Stimulated activated CD4-positive, alpha-beta T cell treated with anti-CD3 and anti-CD28 coated beads, Interleukin-4, amount 100 ng/mL, for 1 hour (primary cell): ENCODE measurements at places on chromosomes 6 and 20.
A peak's percentile ranks its signal among the peaks of the same experiment; 100 is the strongest.

GRCh38 chr6:156866220-156867015, 89.2 kb downstream of the ARID1B start:
- DNase-seq, result no peak

GRCh38 chr6:38138374-38138773, 318.8 kb downstream of the ZFAND3 start:
- no peak for DNase-seq

GRCh38 chr6:124995131-124995530, 32.9 kb downstream of the RNF217 start:
- DNase-seq, result no peak

DNA sequence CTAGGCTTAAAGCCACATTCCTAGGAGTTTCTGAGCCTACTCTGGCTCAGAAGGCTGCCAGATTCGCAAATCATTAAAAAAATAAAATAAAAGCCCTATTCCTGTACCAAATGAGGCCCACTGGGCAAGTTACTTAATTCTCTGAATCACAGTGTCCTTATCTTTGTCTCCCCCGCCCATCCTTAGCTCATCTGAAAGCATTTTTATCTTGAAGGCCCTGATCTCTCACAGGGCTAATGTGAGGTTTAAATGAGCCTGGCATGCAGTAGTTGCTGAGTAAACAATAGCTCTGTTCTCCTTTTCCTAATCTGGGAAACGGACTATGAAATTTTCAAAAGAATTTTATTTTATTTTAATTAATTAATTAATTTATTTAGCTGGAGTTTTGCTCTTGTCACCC, 2.1 kb upstream of the ZBTB12 start:
- DNase-seq, result no peak

GRCh38 chr6:53494076-53494475, 50.8 kb downstream of the GCLC start:
- no peak for DNase-seq

DNA sequence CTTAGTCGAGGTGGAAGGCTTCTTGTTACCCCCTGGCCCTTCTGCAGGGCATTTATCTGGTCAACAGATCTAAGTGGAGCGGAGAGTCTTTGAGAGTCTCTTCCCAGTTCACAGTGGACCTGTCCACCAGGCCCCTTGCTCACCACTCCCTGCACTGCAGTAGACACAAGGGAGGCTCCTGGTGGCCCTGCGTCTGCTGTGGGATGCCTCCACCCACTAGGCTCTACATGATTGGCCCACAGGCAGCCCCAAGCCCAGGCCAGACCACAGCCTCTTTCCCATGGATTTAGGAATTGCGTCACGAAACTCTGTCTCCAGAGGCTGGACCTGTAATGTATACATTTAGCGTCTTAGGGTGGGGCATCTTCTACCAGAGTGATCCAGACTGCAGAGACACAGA, 28.4 kb downstream of the TBC1D7 start:
- no peak for DNase-seq

GRCh38 chr6:40968620-40969164, 70.3 kb downstream of the UNC5CL start:
- no peak for DNase-seq

DNA sequence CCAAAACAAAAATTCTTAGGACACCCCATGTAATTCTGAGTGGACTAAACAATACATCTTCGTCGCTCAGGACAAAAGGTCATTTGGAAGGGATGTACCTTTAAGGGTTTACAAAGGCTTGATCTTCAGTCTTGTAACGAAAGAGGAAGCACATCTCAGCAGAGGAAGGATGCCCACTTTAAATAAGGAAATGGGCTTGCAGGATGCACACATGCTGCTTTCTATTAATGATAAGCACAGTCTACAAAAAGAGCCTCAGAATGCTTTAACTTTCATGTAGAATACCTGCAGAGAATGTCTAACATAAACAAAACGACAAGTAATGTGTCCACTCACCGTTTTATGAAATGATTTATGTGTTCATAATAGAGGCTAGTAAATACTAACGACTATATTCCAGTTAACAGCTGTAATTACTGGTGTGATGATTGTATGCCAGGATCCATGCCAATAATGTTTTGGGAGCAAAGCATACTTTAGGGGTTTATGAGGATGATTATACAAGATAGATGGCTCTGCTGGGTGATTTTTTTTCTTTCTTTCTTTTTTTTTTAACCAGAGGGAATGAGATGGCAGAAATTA, 216.9 kb downstream of the GMDS start:
- DNase-seq, result no peak

DNA sequence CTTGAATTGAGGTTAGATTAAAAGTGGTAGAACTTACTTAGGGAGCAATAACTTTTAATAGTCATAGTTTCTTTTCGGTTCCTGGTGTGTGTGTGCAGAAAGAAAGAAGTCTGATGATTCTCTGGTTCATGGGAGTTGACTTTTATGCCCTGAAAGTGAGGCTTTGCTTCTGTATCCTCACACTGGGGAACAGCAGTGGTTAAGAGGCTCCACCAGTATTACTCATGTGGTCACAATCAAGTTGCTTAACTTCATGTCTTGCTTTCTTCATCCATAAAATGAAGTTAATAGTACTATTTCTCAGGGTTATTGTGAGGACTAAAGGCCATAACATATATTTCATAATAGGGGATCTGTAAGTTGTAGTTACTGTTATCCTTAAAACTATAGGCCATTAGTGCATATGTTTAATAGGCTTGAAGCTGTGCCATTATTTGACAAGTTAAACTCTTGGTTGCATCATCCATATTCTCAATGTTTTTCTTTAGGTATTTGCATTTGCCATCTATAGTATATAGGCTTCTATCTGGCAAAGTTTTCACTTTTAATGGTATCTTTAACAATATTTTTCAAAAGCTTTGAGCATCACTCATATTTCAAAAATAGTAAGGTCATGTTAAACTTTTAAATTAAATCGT, 262.4 kb downstream of the PLCB1 start:
- DNase-seq, result no peak

DNA sequence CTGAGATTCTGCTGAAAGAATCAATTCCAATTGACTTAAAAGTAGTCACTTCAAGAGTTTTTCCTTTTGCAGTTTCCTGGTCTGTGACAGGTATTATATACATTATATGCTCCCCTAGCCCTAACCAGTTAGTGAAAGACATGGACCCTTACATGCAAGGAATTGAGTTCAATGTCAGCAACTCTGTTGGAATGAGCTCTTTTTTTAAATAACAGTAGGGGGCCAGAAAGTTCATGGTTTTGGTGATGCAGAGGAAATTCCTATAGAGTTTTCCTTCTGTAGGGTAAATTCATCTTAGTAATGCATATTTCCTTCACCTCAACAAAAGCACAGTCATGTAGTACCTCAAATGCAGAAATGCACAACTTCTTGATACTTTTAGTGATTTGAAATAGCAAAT, 172.2 kb downstream of the KIF6 start:
- no peak for DNase-seq

DNA sequence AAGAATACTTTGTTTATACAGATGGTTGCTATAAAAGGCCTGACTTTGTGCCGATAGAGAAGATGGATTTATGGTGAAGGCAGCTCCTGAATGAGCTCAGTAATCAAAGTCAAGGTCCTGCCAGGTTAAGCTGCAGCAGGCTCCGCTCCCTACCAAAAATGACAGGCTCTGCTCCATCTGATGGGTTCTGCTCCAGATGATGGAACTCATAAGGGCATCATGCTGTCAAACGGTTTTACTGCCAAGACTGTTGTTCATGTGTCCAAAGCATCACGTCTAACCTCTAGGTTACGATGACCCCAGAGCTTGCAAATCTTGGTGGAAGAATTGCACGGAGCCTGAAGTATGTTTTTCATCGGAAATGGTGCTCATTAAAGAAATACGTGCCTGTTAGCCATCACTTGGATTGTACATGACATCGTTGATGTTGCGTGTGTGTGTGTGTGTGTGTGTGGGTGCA, 19.2 kb upstream of the PTGIS start:
- no peak for DNase-seq

GRCh38 chr6:15941168-15941567, 187.7 kb upstream of the MYLIP start:
- no peak for DNase-seq

GRCh38 chr20:37519508-37520418, 1.3 kb upstream of the NNAT start:
- DNase-seq, result no peak

- DNase-seq, result no peak
Observed at GRCh38 chr6:96991618-96992342, 67.3 kb downstream of the KLHL32 start.

GRCh38 chr6:168290095-168290494, 29.5 kb downstream of the DACT2 start:
- no peak for DNase-seq

GRCh38 chr6:165990216-165990615, 177.4 kb downstream of the TBXT start:
- no peak for DNase-seq

- no peak for DNase-seq
Observed at GRCh38 chr20:49511788-49512525, 29.5 kb upstream of the KCNB1 start.

GRCh38 chr20:38143646-38144554, 21.2 kb downstream of the TGM2 start:
- no peak for DNase-seq

GRCh38 chr6:15089569-15090144, 156.2 kb upstream of the JARID2 start:
- no peak for DNase-seq

DNA sequence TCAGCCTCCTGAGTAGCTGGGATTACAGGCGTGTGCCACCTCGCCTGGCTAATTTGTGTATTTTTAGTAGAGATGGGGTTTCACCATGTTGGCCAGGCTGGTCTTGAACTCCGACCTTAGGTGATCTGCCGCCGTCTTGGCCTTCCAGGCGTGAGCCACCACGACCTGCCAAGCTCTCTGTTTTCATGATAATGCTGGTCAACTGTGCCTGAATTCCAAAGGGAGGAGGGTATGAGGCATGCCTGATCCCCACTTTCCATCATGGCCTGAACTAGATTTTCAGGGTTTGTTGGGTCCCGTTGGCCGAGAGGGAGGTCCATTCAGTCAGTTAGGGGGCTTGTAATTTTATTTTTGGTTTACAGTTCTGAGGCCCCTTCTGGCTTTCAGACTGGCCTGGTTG, 28.0 kb upstream of the ANGPT4 start:
- DNase-seq, result no peak

DNA sequence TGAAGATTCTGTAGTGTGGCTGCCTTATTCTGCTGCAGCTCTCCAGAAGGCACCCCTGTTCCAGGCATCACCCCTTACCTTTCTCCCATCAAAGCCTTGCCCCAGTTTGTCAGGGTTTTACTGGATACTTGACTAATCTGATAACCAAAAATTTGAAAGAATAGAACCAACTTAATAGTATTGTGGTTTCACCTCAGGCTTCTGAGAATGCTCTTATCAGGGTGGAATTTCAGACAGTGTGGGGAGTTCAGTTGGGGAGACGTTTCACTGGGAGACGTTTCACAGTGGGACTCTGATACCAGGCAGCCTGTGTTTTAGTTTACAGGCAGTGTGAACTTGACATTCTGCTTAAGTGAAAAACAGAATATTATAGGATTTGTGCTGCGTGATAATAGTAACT, 50.5 kb downstream of the SCAND1 start:
- DNase-seq, result no peak

- DNase-seq, result no peak
Observed at GRCh38 chr20:48544402-48545339, 283.1 kb downstream of the PREX1 start.

DNA sequence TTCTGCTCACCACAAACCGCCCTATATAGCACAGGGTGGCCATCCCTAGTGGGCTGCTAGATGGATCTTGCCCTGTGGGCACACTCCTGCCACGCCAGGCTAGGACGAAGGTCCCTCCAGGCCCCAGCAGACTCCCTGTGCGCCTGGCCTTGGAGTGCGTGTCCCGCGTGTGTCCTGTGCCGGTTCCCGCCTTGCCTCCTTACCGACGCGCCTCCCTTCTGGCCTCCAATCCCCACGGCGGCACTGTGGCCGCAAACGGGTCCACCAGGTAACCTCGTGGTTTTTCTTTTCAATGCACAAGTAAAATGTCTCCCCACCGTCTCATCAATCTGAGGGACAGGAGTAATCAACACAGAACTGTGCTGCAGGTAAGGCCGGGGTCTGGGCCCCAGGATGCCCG, 133.8 kb upstream of the PHACTR3 start:
- DNase-seq, result no peak

GRCh38 chr6:151807513-151808370, at the start of gene ESR1:
Gene ESR1 (plus strand): TSS chr6:151807682. CDS start chr6:151807913, 231 bp downstream.
- DNase-seq, result no peak

- DNase-seq, result peak; percentile 67
Observed at GRCh38 chr20:25148181-25148981, 47.1 kb upstream of the ENTPD6 start.

GRCh38 chr6:25050356-25050755, 114.6 kb upstream of the RIPOR2 start:
- peak; percentile 47 for DNase-seq

DNA sequence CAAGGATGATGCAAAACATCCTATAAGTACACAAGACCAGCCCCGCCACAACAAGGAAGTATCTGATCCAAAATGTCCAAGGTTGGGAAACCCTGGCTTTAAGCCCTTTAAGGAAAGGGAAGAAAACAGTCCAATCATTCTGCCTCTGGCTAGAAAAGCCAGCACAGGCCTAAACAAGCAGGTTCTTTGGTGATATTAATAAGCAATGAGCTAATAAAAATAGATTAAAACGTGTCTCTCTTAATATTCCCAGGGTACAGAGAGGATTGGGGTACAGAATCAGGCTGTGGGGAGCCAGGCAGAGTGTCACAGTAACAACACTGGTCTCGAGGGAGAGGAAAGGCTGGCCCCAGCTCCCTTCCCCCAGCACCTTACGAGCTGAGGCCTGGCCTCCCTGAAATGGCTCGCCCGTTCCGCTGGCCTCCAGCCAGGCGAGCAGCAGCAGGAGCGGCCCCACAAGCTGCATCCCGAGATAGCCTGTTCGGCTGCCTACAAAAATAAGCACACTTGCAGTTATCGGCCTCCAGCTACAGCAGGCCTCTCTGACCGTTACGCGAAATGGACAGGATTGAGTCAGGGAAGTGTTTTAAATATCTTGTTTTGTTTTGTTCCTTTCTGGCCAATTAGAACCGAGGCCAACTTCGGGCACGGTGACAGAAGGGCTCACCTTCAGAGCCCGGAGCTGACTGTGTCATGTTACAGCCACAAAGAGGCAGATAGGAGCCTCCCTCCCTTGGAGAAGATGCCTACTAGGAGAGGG, 4.0 kb upstream of the ZMYND8 start:
- no peak for DNase-seq

DNA sequence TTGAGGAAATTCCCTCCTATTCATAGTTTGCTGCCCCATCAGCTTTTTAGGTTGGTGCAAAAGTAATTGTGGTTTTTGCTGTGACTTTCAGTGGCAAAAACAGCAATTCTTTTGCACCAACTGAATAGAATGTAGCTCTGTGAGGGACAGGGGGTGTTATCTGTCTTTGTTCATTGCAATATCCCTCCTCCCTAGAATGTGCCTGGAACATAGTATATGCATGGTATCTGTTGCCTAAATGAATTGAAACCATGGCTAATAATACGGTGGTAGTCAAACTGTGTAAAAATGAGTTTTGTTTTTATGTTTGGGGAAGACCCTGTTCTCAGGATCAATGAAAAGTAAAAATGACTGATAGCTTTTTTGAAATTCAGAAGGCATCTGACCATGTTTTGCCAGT, 45.1 kb downstream of the SCAND1 start:
- DNase-seq, result no peak
